CD4-positive, alpha-beta memory T cell (primary cell): ENCODE measurements at places on chromosomes 11 and 22. TPM values are rescaled to one million over a fixed set of nuclear protein-coding genes. Genes with fewer than 3 reads are reported as not detected.

LTO1 gene
- total RNA-seq = 63.0 TPM

FGF4 gene
- not detected for total RNA-seq

PATE2 gene
- total RNA-seq = not detected

OR6T1 gene
- not detected for total RNA-seq

FOLR2 gene
- total RNA-seq = not detected

TUB gene
- 0.36 TPM for total RNA-seq

OR51E2 gene
- not detected for total RNA-seq
